Stomach (tissue), 19 donors: ENCODE measurements at places on chromosomes 2 and 18. TPM values are rescaled to one million over a fixed set of nuclear protein-coding genes. Genes with fewer than 3 reads are reported as not detected.

Gene EPG5
- 22.6 TPM for total RNA-seq

- no peak for DNase-seq
These were observed 60.8 kb downstream of the SETBP1 start for GRCh38 chr18:44741511-44741910.

- no peak for DNase-seq
These were observed 85.1 kb downstream of the ARL4C start for GRCh38 chr2:234411793-234412192.

Gene GKN1
- total RNA-seq, result 867 TPM

Gene CCDC121
- total RNA-seq, result 0.87 TPM

- DNase-seq, result no peak
These were observed 6.5 kb upstream of the MTERF4 start for GRCh38 chr2:241108271-241109209.

DNA sequence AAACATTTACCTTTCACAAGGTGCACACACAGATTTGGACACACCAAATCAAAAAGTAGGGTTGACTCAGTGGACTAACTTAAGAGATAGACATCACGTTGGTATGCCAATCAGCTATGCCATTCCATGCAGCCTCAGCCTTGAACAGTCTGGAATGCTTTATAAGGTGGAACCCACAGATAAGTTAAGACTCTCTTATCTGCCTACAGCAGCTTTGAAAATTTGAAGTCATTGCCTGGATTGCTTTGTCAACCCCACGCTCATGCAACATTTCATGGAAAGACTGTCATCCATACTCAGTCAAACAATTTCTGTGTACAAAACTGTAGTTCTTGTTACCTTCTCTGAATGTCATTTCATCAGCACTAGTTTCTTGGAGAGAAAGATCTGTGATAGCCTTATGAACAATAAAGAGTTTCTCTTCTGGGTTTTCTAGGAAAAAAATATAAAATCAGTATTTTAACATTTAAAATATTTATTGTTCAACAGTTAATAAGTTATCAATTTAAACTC is 1.2 kb downstream of the ERMN start:
- DNase-seq, result no peak

DNA sequence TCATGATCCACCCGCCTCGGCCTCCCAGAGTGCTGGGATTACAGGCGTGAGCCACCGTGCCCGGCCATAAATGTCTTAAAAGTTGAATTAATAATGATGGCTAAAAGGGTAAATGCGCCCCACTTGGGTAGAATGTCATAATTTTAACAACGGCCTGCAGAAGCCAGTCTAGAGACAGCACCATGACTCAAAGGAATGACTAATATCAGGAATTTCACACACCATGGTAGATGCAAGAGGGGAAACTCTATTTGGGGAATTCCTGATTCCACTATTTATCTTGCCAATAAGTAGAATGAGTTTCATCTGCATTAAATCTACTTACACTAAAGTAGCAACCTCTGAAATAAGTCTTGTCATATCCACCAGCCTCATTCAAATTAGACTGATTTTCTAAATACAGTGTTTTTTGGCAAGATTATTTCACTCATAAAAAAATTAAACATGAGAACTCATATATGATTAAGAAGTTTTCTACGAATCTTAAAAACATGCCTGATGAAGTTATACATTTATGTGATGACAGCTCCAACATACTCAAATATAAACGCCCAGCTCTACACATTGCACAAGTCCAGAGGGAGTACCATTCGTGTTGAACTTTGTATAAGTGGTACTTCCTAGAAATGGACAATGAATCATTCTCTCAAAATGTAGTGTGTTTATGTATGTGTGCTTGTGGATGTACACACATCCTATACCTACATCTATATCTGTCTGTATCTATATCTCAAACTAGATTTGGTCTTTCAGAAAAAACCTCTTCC is 309.7 kb downstream of the IRS1 start:
- DNase-seq, result no peak

Gene ASAP2
- 35.3 TPM for total RNA-seq

GRCh38 chr2:159022019-159022418 is 53.6 kb downstream of the TANC1 start:
- DNase-seq, result no peak

Gene SLC38A11
- 54.3 TPM for total RNA-seq

- no peak for DNase-seq
These were observed 44.5 kb downstream of the GREB1 start for GRCh38 chr2:11578081-11578948.

Gene ALPI
- total RNA-seq, result not detected

- DNase-seq, result no peak
These were observed 71.3 kb downstream of the TMEM18 start for GRCh38 chr2:605674-606608.

Gene UGT1A3
- total RNA-seq, result 1.3 TPM

DNA sequence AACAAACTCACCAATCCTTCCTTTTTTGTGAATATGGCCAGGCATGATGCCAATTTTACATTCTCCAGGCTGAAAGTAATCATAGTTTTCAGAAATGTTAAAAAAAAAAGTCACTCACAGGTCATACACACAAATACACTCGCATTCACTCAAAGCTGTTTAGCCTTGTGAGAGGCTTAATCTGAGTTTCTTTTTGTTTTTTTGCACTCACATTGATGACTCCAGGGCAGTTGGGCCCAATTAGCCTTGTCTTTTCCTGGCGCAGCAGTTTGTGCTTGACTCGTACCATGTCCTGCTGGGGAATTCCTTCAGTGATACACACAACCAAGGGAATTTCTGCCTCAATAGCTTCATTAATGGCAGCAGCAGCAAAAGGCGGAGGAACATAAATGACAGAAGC is 18.0 kb downstream of the SUCLG1 start:
- DNase-seq, result no peak

DNA sequence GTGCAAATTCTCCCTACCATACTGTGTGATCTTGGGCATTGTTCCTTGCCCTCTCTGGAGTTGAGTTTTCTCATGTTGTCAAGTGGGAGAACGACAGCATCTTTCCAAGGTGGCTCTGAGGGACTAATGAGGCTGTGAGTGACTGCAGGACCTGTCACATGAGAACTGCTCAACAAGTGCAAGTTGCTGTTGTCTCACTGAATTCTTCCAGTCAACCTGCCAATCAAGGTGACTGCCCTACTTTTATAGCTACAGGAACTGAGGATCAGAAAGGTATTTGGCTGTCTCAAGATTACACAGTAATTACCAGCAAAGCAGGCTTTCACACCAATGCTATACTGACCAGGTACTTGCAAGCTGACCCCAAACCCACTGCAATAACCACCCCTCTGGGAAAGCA is 137.6 kb downstream of the MTCL1 start:
- no peak for DNase-seq

Gene ANKRD30B
- total RNA-seq, result not detected

Gene TCF23
- total RNA-seq, result not detected

Gene PHOSPHO2
- 4.2 TPM for total RNA-seq

- DNase-seq, result no peak
These were observed 21.1 kb upstream of the NFATC1 start for GRCh38 chr18:79374408-79375171.

- no peak for DNase-seq
These were observed 12.3 kb downstream of the ZEB2 start for GRCh38 chr2:144507441-144508171.

DNA sequence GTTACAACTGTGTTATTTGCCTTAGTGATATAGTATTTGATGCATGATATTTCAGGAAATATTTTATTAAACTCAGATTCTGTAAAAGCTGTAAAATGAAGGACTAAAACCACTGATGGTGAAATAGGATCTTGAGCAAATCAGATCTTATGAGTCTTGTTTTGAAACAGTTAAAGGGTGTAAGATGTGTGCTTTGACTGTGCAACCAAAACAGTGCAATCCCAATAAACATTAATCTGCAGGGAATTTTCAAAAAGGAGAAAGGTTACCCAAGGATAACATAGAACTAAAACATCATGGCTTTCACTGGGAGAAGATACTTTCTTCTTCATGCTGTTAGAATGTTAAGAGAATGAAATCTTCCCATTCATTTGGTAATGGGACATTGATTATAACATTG is 378.7 kb downstream of the PARD3B start:
- no peak for DNase-seq

DNA sequence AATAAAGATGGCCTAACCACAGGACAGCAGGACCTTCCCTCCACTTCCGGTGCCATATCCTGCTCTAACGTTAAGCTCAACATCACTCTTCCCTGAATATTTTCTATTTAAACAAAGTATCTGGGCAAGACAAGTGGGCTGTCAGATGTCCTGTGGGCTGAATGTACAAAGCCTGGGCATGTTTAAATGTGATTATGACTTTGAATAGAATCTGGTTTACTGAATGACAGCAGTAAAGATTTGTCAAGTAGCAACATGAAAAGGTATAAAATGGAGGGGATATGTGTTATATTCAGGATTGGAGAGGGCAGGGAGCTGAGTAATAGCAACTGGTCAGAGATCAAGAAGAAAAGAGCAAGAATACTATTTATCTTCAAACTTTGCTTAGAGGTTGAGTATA is 540.9 kb downstream of the NRXN1 start:
- DNase-seq, result no peak

DNA sequence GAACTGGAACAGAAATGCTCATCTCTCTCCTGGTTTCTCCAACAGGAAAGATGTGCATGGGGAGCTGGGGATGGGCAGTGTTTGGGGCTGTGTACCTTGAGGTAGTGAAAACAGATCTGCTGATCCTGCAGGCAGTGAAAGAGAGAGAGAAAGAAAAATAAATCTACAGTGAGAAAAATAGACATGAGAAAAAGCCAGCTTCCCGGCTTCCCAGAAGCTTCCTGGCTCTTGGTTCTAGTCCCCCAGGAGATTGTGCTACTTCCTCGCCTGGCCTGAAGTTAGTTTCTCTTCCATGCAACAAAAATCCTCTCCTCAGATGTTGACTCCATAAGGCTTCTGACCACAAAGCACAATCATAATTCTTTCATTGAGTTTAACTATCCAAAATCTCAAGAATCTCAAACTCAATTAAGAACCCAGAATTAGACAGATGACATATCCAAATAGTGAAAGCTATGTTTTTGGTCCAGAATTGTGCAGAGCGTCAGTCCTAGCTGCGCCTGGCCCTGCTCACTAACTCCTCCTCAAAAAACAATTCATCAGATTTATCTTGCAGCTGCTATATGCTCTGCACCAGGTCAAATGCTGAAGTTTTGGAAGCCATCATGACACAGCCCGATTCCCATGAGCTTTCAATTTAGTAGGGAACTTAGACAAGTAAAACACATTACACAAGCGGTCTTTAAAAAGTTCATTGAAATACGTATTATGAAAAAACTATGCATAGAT is 20.1 kb upstream of the NAB1 start:
- peak; percentile 74 for DNase-seq

DNA sequence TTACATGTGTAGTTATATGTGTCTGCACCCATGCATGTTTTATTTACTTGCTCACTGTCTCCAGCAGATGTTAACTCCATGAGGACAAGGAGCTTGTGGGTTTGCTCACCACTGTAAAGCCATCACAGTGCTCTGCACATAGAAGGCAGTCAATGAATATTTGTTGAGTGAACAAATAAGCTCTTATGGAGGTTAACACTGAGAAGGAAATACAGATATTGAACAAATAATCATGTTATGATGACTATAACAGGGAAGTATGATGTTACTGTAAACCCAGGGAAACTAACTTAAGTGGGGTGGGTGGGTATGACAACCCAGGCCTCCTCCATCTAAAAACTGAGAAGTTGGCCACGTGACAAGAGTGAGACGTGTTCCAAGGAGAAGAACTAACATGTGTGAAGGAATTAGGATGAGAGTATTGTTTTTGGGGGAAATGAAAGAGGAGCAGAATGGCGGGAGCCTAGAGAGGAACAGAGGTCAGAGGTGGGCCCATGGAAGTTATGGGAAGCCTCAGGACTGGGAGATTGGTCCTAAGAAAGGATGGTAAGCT is 6.0 kb upstream of the FAM117B start:
- DNase-seq, result no peak

Gene SIX2
- not detected for total RNA-seq

- DNase-seq, result peak; percentile 8
These were observed 1635.9 kb upstream of the LRRTM1 start for GRCh38 chr2:81940266-81940955.

GRCh38 chr2:17792515-17792914 is 23.7 kb upstream of the MSGN1 start:
- DNase-seq, result no peak

GRCh38 chr18:48616484-48617255 is 77.8 kb downstream of the CTIF start:
- peak; percentile 46 for DNase-seq
